ENCODE measurements at places on chromosomes 1 and 21. TPM values are rescaled to one million over a fixed set of nuclear protein-coding genes. Genes with fewer than 3 reads are reported as not detected.

DNA sequence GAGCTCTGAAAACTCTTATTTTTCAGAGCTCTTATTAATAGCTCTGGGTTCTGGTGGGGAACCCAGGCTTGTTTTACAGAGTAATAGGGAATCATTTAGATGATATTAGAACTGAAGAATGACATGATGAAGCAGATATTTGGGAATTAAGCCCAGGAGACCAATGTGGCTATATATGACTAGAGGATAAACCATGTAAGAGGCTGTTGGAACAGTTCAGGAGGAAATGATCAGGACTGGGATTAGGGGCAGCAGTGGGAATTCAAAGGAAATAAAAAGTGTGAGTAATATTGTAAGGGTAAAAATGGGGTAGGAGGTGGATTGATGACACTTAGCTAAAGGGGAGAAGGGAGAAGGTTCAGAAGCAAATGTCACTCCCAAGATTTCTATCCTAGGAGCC lies 58.6 kb downstream of the GIPC2 start:
- DNase-seq, result no peak

DNA sequence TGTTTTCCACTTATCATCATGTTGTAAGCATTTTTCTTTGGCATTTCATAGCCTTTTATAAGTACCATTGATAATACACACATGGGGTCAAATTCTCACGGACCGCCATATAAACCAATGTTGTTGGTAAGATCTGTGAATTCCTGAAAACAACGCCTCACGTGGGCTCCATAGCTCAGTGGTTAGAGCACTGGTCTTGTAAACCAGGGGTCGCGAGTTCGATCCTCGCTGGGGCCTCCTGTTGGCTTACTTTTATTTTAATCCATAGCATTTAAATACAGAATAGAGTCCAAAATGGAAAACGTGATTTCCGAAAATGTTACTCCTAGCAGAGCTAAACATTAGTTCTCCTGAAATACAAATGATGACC lies 83.1 kb downstream of the HHIPL2 start:
- DNase-seq, result peak; percentile 39

DNA sequence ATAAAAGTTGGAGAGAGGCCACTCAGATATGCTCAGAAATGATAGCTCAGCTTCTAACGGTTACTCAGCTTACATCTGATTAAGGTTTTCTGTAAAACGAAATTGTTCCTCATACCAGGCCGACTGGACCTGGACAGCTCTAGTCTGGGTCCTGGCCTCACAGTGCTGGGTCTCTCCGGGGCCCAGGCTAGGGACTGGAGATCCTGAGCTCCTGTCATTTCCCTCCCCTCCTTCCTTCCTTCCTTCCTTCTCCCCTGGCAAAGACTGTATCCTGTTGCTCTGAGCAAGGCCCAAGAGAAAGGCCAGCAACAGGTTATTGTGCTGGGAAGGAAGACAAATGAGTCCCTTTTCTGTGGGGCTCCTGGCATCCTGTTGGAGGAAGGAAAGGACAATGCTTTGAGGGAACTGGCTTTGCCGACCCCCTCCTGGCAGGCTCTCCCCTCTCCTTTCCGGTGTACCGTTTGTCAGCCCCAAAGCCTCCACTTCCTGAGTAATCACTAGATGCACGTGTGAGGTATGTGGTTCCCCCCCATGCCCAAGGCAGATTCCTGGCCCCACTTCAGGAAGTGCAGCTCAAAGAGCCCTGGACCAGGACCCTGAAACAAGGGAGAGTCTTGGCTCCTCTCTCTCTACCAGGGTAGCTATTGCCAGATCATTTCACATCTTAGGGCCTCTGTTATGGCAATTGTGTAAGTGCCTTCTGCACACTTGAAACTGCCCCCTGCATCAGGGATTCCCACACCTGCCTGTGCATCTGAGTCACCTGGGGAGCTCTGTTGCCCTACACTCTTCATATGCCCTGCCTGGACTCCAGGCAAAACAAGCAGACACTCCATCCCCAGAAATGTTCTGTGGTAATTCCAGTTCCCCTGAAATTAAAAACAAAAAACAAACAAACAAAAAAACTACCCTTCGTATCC lies 212.7 kb upstream of the FGGY start:
- peak; percentile 17 for DNase-seq

GRCh38 chr1:88488237-88488636 lies 195.8 kb upstream of the PKN2 start:
- no peak for DNase-seq

- DNase-seq, result no peak
Observed at GRCh38 chr21:18155508-18156193, 89.0 kb upstream of the CHODL start.

DNA sequence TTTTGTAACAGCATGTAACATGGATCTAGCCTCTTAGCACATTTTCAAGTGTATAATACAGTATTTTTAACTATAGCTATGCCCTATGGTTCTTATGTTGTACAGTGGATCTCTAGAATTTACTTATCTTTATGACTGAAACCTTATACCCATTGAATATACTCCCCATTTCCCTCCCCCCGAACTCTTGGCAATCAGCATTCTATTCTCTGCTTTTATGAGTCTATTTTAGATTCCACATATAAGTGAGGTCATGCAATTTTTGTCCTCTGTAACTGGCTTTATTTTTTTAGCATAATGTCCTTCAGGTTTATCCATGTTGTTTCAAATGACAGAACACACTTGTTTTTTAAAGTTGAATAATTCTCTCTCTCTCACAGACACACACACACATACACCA lies 3.1 kb upstream of the GBP6 start:
- no peak for DNase-seq

- no peak for DNase-seq
Observed at GRCh38 chr1:226940806-226941067, 643 bp downstream of the COQ8A start.

DNA sequence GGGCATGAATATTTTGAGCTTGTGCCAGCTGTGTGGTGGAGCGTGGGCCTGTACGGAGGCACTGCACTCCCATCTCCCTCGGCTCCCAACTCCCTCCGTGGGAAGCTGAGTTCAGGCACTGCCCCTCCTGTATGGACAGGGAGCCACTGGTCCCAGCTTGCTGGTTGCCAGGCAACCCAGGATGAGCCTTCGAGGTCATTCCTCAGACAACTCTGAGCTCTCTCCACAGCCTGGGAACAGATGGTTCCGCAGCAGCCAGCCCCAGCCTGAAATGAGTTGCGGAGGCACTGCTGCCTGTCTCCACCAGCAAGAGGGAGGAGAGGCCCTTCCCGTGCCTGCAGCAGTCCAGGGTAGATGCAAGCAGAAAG lies 58.4 kb upstream of the TENT5B start:
- DNase-seq, result peak; percentile 66

GRCh38 chr1:182643699-182644098 lies 39.5 kb upstream of the RGS16 start:
- DNase-seq, result no peak

DNA sequence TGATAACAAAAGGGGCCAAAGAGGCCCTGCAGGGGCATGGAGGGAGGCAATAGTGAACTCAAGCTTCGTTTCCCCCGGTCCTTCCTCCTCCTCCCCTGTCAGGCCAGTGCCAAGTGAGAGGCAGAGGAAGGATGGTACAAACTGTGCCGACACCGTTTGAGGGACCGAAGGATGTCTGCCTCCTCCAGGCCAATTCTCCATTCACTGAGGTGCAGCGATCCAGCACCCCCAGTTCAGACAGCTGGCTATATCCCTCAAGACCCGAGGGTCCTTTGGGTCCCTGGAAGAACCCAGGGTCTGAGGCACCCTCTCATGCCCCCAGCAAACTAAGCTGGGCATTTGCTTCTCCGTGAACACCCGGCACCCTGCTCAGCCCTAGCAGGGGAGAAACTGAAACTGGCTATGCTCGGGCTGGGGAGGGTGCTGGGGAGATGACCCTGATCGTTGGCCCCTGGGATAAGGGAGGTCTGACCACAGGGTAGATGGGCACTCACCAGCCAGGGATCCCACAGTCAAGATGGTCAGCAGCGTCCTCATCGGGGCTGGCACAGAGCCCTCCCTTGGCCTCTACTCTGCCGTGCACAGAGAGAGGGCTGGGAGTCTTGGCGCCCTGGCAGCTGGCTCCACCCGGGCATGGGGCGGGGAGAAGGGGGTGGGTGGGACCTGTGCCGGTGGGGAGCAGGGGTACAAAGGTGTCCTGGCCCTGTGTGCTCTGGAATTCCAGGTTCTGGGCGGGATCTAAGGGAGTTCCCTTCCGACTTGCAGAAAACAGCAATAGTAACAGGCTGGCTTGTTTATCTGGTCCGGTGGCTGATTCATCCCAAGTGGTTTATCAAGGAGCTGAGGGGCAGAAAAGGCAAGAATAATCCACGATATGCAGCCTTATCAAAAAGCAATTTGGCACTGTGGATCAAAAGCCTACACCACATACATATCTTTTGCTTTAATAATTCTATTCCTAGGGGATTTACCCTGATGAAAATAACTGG lies at the start of gene IL22RA1:
Gene IL22RA1 (minus strand): TSS at position 595 of the 989 bp plus-strand sequence. CDS start 58 bp downstream, at position 537.
- no peak for DNase-seq

DNA sequence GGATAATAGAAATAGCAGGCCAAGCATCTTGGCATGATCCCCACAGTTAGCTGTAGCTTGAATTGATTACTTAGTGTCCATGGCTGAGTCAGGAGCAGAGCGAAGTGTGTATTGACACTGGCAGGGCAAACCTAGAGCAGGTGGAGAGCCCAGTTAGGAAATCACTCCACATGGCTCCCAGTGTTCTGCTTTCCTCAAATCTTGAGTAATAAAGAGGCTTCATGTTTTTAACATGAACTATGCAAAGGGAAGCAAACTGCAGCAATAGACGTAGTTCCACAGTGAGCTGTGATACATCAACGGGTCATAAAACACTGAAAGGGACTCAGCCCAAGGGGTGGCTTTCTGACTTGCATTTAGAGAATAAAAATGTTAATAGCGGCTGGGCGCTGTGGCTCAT lies 28.9 kb downstream of the RHEX start:
- DNase-seq, result no peak

DNA sequence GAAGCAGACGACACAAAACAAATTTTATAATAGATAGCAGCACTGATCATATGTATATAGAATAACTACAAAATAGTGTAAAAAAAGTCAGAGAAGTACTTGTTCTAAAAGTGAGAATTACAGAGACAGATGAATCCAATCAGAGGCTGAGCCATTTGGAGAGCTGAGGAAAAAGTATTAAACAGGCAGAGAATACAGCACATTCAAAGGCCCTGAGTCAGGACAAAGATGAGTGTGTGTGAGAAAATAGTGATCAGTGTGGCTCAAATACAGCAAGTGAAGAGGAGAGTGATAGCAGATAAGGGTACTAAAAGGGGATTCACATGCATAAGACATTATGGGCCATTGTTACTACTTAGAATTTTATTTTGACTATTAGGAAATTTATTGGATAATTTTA lies 430.6 kb upstream of the BRINP3 start:
- no peak for DNase-seq

DNA sequence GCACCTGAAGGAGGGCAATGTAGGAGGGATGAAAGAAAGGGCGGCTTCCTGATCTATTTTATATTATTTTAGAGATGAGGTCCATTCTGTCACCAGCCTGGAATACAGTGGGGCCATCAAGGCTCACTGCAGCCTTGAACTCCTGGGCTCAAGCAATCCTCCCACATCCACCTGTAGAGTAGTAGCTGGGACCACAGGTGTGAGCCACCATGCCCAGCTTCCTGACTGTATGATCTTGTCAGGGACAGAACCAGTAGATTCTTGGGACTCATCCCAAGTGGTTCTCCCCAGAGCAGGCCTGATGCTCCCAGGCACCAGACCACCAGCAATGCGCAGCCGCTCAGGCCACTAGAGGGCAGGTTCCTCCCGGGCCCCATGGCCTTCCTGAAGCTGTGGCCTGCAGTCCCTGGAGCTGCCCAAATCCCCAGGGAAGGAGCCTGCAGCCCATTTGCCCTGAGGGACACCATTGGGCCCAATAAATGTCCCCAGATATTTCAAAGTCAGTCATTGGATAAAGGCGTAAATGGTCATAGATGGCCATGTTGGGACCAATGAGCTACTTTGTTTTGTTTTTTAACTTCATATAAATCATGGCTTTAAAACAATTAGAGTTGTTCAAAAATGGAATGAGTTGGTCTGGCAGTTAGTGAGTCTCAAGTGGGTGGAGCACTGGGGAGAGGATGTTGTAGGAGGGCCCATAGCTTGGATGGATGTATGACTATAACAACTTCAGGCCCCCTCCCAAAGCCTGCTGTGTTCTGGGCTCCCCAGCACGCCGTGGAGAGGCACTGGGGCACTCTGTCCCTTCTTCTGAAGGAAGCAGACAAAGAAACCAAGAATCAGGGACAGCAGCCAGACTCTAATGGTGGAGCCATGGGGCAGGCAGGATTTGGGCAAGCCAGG lies 44.7 kb upstream of the GOLT1A start:
- DNase-seq, result no peak

DNA sequence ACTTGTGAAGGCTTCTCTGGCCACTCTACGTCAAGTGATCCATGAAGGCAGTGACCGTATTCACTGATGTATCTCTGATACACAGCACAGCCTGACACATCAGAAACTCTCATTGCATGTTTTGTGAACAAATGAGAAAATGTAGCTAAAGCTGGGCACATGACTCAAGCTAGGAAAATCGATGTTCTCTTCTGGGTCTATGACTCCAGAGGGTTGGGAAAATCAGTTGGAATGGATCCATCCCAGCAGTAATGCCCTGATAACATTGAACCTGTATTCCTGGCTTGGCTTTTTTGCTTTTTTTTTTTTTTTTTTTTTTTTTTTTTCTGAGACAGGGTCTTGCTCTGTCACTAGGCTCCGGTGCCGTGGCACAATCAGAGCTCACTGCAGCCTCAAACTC lies 395.7 kb downstream of the KCNH1 start:
- DNase-seq, result no peak

GRCh38 chr1:18794051-18794450 lies 65.4 kb downstream of the TAS1R2 start:
- no peak for DNase-seq

DNA sequence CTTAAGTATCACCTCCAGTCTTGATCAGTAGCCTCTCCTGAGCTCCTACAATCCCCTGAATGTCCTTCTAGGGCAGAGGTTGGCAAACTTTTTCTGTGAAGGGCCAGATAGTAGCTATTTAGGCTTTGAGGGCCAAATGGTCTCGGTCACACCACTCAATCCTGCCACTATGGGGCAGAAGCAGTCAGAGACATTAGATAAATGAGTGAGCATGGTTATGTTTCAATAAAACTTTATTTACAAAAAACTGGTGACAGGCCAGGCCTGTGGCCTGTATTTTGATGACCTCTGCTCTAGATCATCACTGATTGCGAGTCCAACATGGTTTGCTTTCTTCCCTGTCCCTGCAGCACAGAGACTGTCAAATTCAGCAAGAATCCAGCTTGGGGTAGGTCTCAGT lies 36.3 kb downstream of the LRP8 start:
- DNase-seq, result no peak

- no peak for DNase-seq
Observed at GRCh38 chr1:89898150-89898549, 77.3 kb downstream of the LRRC8D start.

- DNase-seq, result no peak
Observed at GRCh38 chr1:219414250-219414649, 198.7 kb downstream of the ZC3H11B start.

Gene GADD45A
- polyA plus RNA-seq, result 134 TPM

Gene CLIC6
- polyA plus RNA-seq, result 1.7 TPM

Gene DPT
- 0.07 TPM for polyA plus RNA-seq

Gene PSEN2
- 20.3 TPM for polyA plus RNA-seq

Gene OR14K1
- polyA plus RNA-seq, result not detected

Gene KCNJ9
- 0.15 TPM for polyA plus RNA-seq

Gene NEXN
- polyA plus RNA-seq, result 8.0 TPM
